Activated T-cell treated with anti-CD3 and anti-CD28 coated beads, Interleukin-2, amount 50 U/mL, for 4 hours (primary cell): ENCODE measurements at places on chromosomes 16 and 17.

- DNase-seq: no peak
Observed at GRCh38 chr17:72305472-72305871, 184.7 kb downstream of the SOX9 start.

DNA sequence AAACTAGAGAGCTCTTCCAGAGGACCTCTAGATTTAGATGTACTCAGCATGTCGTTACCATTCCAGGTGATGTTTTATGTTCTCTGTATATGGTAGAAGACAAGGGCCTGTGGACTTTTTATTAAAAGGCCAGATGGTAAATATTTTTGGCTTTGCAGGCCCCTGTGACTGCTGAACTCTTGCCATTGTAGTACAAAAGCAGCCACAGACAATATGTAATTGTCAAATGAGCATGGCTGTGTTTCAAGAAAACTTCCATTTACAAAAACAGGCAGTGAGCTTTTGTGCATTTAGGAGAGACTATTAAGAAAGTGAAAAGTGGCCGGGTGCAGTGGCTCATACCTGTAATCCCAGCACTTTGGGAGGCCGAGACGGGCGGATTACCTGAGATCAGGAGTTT is 4.6 kb downstream of the NIP7 start:
- DNase-seq: no peak

- no peak for DNase-seq
Observed at GRCh38 chr17:67784364-67785121, 40.8 kb upstream of the BPTF start.

- DNase-seq: no peak
Observed at GRCh38 chr16:10579965-10580882, at the start of gene EMP2. Gene EMP2, minus strand, starts transcription at chr16:10580598. Its CDS starts 32,981 bp downstream, at chr16:10547617.

GRCh38 chr17:44094701-44095387 is 24.3 kb downstream of the G6PC3 start:
- no peak for DNase-seq

- DNase-seq: no peak
Observed at GRCh38 chr16:30766933-30767284, 4.8 kb downstream of the RNF40 start.

DNA sequence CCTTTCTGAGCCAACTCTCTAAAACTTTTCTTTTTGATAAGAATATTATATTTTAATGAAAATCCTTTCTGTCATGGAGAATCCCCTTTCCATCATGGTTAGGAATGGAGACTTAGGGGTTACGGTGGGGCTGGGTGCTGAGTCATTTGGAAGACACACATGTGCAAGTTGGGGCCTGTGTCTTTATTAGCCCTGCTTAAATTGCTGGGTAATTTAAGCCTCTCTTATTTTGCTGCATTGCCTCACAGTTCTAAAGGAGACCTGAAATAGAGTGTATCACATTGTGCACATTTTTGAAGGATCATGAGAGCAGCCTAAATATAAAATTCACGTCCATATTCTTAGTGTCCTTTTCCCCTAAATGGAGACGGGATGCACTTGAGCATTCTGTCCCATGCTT is 61.8 kb upstream of the RBFOX1 start:
- no peak for DNase-seq

DNA sequence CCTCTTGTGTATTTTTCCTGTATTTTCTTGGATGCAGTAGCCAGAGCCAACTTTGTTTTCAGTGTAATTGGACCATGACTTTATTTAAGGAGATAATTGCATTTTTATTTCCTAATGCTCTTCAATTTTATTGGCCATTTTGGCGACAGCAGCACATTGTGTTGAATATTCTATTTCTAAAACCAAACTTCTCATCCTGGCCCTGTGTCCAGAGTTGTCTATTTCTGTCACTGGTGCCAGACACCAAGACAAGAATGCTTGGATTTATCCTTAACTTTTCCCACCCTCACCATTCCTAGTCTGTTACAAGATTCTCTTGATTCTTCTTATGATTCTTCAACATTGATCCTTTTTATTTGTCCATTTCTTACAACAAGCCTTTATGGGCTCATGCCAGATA is 37.1 kb downstream of the ARHGAP44 start:
- DNase-seq: no peak

GRCh38 chr16:2810651-2811050 is 6.4 kb upstream of the PRSS21 start:
- no peak for DNase-seq

DNA sequence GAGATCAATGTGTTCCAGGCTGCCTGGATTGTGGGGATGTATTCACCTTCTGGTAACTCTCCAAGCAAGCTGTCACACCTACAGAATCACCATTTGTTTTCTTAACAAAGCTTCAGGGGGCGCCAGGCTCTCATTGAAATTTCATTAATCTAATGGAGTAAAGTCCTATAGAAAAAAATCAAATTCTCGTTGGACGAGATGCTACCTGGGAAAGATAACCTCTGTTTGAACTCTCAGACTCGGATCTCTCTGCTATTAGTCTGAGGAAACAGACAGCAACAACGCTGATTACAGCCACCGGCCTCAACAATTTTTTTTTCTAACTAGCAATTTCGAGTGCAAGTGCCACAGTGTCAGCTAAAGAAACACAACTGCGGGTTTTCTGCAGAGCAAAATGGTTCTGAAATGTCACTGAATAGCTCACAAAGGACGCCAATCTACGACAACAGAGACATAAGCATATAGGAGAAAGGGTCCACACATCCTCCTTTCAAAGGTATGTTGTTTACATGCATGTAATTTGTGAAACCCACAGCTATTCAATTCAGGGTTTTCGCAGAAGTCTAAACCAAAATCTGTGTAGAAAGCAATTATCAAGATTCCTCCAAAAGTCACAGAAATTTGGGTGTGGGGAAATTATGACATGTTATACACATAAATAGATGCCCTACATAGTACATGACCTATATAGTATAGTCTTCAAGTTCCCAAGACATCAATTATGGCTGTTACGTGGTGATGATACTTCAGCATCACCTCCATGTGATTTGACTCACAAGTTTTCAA is 135.8 kb downstream of the SKAP1 start:
- DNase-seq: no peak

GRCh38 chr17:49708515-49709183 is 885 bp upstream of the SLC35B1 start:
- DNase-seq: no peak

DNA sequence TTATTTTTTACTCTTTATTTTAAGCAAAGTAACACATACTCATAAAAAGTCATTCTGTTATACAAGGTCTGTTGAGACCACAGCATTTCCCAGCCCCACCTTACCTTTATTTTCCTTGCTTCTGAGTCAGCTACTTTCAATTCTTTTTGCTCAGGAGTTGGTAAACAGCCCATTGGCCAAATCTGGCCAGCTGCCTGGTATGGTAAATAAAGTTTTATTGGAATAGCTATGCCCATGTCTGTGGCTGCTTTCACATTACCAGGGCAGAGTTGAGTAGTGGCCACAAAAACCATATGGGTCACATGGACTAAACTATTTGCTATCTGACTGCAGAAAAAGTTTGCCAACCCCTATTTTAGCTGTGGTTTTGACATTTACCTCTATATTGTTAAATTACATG is 3.4 kb upstream of the NSRP1 start:
- no peak for DNase-seq

GRCh38 chr17:74490716-74491115 is 24.3 kb downstream of the CD300A start:
- no peak for DNase-seq

- no peak for DNase-seq
Observed at GRCh38 chr17:40341808-40342503, 22.6 kb downstream of the GJD3 start.

- DNase-seq: no peak
Observed at GRCh38 chr16:31001507-31002249, 8.8 kb downstream of the STX1B start.

GRCh38 chr16:72149676-72150464 is 22.1 kb downstream of the PMFBP1 start:
- no peak for DNase-seq

GRCh38 chr17:27477971-27478684 is 21.9 kb downstream of the KSR1 start:
- no peak for DNase-seq
